ENCODE measurements at places on chromosomes 16 and 17.

GRCh38 chr17:37714897-37715296 is 30.0 kb downstream of the HNF1B start:
- DNase-seq = no peak

DNA sequence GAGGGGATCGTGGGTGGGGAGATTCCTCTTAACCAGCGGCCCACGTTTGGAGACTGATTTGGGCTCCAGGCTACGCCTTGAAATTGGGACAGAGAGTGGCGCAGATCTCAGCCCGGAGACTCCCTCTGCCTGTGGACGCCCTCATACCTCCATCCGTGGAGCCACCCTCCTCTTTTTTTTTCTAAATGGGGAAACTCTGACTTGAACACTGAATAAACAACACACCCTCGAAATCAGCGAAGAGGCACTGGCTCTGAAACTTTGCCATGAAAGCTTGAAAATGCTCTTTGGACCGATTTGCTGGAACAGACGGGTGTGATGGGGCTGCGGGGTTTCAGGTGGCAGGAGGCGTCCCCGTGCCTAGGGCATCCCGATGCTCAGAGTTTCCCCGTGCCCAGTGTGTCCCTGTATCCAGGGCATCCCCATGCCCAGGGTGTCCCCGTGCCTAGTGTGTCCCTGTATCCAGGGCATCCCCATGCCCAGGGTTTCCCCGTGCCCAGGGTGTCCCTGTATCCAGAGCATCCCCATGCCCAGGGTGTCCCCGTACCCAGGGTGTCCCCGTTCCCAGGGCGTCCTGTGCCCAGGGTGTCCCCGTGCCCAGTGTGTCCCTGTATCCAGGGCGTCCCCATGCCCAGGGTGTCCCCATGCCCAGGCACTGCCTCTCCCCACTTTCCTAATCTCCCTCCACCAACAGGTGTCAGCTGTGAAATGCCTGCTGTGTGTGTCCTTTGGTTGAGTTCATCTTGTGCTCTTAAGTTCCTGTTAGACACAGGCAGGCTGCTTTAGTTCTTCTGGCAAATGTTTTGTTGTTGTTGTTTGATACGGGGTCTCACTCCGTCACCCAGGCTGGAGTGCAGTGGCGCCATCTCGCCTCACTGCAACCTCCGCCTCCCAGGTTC is 187.0 kb downstream of the SEC14L1 start:
- DNase-seq = no peak

GRCh38 chr17:74639704-74640151 is 16.2 kb upstream of the CD300E start:
- peak; percentile 29 for DNase-seq

GRCh38 chr17:82440991-82441627 is 9.4 kb downstream of the CYBC1 start:
- peak; percentile 42 for DNase-seq

DNA sequence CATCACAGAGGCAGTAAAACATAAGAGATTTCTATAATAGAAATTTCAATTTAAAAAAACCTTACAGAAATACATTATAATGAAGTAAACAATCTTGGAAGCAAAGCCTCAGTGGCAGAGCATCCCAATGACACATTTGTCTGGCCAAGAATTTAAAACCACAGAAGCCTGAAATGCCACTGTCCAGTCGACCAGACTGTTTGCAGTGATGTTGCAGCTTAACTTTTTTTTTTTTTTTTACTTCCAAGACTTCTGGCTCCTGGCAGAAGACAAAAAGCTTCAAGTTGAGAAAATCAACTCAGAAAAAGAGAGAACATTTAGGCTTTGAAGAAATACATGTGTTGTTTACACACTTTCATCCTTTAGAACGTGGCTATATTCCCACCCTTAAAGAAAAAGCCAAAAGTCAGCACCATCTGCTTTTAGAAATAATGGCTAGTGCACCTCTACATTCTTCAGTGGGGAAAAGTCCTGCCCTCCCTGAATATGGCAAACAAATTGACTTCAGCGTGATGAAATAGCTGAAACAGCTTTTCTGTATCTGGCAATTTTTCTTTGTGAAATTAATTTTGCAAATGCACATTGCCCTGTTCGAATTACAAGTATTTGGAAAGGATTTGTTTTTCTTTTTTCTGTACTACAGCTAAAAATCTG is 205.5 kb upstream of the MON1B start:
- no peak for DNase-seq

DNA sequence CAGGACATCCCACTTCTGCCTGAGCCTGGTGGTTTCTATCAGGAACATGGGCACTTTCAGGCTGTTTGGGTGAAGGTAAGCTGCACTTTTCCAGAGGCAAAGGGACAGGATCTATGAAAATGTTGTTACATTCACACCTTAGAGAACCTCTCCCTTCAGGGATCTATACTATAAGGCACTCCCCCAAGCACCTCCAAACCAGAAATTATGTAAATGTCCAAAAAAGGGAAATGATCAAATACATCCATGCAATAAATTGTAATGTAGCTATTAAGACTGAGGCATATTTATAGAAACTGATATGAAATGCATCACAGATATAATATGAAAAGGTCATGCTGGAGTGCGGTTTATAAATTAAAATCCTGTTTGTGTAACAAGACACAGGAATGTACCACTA is 23.3 kb upstream of the COG7 start:
- no peak for DNase-seq

DNA sequence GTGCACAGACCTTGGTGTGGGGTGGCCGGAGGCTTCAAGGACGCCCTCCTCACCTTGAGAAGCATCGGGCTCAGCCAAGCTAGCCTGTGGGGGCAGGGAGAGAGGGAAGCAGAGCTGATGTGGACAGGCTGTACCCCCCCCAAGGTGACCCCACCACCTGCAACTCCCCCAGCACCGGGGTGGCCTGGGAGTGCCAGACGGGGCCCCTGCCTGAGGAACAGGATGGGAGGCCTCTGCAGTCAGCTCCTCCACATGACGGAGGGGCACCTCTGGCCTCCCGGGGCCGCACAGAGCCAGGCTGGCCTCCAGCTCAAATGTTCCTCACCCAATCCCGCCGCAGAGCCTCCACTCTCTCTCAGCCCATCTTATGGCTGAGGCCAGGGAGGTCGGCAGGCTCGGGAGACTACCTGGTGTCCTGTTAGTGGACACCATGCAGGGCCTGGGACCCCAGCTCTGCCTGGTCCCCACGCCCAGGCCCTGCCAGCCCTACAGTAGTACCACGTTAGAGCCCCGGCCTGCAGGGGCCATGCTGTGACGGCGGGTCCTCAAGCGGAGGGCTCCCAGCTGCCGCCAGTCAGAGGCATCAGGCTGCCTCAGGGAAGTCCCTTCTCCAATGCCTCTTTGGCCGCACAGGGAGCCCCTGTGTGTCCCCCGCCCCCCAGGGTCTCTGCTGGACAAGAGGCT is 19.4 kb upstream of the SLC38A10 start:
- DNase-seq = no peak
